Right atrium auricular region (tissue), 2 donors: ENCODE measurements at places on chromosomes 1 and 21.

- no peak overlapping the region for H3K27ac ChIP-seq
- no peaks in the 10 kb centered on the region for H3K27me3 ChIP-seq
- H3K4me1 ChIP-seq = no peaks in the 10 kb centered on the region
- no peak overlapping the region for H3K4me3 ChIP-seq
- peaks cover 65% of the 10 kb centered on the region for H3K36me3 ChIP-seq
Observed at GRCh38 chr1:147292012-147292411, 49.5 kb downstream of the CHD1L start.

- no peaks in the 10 kb centered on the region for H3K27me3 ChIP-seq
- no peak for DNase-seq
- no peaks in the 10 kb centered on the region for H3K36me3 ChIP-seq
Observed at GRCh38 chr1:10490286-10490970, 15.7 kb downstream of the PEX14 start.

DNA sequence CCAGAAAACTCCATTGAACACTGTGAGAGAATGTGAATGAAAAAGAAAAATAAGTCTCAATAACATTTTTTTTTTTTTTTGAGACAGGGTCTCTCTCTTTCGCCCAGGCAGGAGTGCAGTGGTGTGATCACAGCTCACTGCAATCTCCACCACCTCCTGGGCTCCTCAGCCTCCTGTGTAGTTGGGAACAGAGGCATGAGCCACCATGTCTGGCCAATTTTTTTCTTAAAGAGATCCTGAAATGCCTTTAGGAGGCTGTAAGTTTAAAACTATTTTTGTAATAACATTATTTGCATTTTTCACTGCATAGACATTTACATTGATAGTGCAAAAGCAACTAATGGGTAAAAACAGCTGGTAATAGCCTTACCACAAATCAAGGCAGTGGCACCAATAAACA lies 35.3 kb downstream of the GDAP2 start:
- H3K36me3 ChIP-seq = peaks cover 25% of the 10 kb centered on the region
- no peak for DNase-seq
- no peaks in the 10 kb centered on the region for H3K4me1 ChIP-seq
- H3K27ac ChIP-seq = no peak overlapping the region

GRCh38 chr1:55428944-55429931 lies 214.1 kb upstream of the USP24 start:
- H3K4me3 ChIP-seq = no peak overlapping the region
- peak; percentile 87 for DNase-seq
- no peaks in the 10 kb centered on the region for H3K36me3 ChIP-seq
- no peaks in the 10 kb centered on the region for H3K27me3 ChIP-seq
- H3K4me1 ChIP-seq = no peaks in the 10 kb centered on the region

- H3K4me3 ChIP-seq = no peak overlapping the region
- no peaks in the 10 kb centered on the region for H3K36me3 ChIP-seq
- no peak overlapping the region for H3K27ac ChIP-seq
- H3K4me1 ChIP-seq = no peaks in the 10 kb centered on the region
Observed at GRCh38 chr1:207841293-207841692, 69.6 kb downstream of the CD34 start.

DNA sequence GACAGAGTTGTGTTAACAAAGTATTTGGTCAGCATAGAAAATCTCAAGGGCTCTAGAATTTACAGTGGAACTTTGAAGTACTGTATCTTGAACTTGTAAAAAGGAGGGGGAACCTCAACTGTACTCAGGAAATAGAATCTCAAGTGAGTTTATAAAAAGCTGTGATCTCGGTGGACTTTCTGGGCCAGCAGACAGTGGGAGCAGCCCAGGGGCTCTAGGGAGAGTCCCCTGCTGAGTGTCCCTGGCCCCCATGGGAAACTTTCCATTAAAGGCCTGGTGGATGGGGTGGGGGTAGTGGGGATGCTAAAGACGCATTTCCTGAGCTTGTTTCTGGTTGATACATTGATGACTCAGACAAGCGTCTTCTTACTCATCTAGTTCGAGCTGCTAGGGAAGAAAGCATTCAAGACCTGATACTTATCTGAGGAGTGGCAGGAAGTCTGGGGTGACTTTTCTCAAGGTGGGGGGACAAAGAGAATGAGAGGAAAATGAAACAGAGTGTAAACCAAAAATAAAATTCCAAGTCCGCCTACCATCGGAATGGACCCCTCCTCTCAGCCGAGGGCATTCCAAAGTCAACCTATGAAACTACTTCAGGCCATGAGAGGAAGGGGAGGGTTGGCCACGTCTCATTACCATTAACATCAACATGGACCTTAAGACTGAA lies 65.5 kb downstream of the NID1 start:
- no peak overlapping the region for H3K4me3 ChIP-seq

- no peaks in the 10 kb centered on the region for H3K27me3 ChIP-seq
- no peaks in the 10 kb centered on the region for H3K36me3 ChIP-seq
- no peak for DNase-seq
- H3K4me1 ChIP-seq = no peaks in the 10 kb centered on the region
- no peak overlapping the region for H3K27ac ChIP-seq
- no peak overlapping the region for H3K4me3 ChIP-seq
Observed at GRCh38 chr21:17775431-17776126, 43.6 kb downstream of the C21orf91 start.

GRCh38 chr21:29299916-29300806 lies 1.4 kb downstream of the BACH1 start:
- H3K27me3 ChIP-seq = no peaks in the 10 kb centered on the region
- H3K36me3 ChIP-seq = no peaks in the 10 kb centered on the region
- DNase-seq = peak; percentile 77
- peak overlapping the region; percentile 95 for H3K27ac ChIP-seq

DNA sequence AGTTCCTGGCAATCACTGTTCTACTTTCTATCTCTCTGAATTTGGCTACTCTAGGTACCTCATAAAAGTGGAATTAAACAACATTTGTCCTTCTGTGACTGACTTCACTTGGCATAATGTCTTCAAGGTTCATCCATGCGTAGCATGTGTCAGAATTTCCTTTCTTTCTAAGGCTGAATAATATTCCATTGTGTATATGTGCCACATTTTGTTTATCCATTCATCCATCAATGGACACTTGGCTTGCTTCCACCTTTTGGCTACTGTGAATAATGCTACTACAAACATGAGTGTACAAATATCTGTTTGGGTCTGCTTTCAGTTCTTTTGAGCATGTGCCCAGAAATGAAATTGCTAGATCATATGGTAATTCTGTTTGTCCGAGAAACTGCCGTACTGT lies 14.7 kb downstream of the CACHD1 start:
- H3K27me3 ChIP-seq = no peaks in the 10 kb centered on the region
- DNase-seq = no peak
- no peak overlapping the region for H3K27ac ChIP-seq
- no peaks in the 10 kb centered on the region for H3K36me3 ChIP-seq
- H3K4me1 ChIP-seq = no peaks in the 10 kb centered on the region

- no peaks in the 10 kb centered on the region for H3K4me1 ChIP-seq
- H3K36me3 ChIP-seq = no peaks in the 10 kb centered on the region
- no peak overlapping the region for H3K4me3 ChIP-seq
- H3K27ac ChIP-seq = no peak overlapping the region
- DNase-seq = no peak
Observed at GRCh38 chr1:101194746-101195145, 42.1 kb upstream of the S1PR1 start.

- H3K4me3 ChIP-seq = peak overlapping the region; percentile 68
- no peaks in the 10 kb centered on the region for H3K27me3 ChIP-seq
- H3K36me3 ChIP-seq = peaks cover 38% of the 10 kb centered on the region
- H3K4me1 ChIP-seq = no peaks in the 10 kb centered on the region
- H3K27ac ChIP-seq = peak overlapping the region; percentile 40
Observed at GRCh38 chr1:6234502-6235295, 1.1 kb downstream of the ICMT start.

DNA sequence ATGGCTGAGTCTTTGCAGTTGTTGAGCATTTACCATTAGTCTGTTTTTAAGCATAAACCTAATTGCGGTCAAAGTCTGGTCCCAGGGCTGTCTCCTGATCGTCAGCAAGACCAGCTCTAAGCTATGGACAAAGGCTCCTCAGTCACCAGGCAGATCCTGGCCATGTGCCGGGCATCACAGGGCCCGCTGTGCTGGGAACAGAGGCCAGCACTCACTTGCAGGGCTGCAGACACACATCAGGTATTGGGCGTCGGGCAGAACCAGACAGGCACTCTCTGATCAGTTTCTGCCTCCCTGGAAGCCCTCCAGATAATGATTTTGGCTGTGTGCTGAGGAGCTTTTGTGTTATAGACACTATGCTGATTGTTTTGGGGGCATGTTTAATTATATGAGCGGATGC lies 26.6 kb downstream of the TMEM51 start:
- no peak overlapping the region for H3K27ac ChIP-seq
- no peaks in the 10 kb centered on the region for H3K36me3 ChIP-seq
- no peak overlapping the region for H3K4me3 ChIP-seq

GRCh38 chr1:173715538-173715844 lies 710 bp downstream of the KLHL20 start:
- H3K36me3 ChIP-seq = peaks cover 4% of the 10 kb centered on the region
- peak overlapping the region; percentile 94 for H3K27ac ChIP-seq
- peak overlapping the region; percentile 86 for H3K4me3 ChIP-seq
- DNase-seq = no peak
- H3K27me3 ChIP-seq = no peaks in the 10 kb centered on the region
- H3K4me1 ChIP-seq = peaks cover 24% of the 10 kb centered on the region

- H3K27ac ChIP-seq = no peak overlapping the region
- H3K4me3 ChIP-seq = no peak overlapping the region
- no peaks in the 10 kb centered on the region for H3K27me3 ChIP-seq
- no peaks in the 10 kb centered on the region for H3K4me1 ChIP-seq
Observed at GRCh38 chr1:239858057-239858456, 233.6 kb upstream of the FMN2 start.

DNA sequence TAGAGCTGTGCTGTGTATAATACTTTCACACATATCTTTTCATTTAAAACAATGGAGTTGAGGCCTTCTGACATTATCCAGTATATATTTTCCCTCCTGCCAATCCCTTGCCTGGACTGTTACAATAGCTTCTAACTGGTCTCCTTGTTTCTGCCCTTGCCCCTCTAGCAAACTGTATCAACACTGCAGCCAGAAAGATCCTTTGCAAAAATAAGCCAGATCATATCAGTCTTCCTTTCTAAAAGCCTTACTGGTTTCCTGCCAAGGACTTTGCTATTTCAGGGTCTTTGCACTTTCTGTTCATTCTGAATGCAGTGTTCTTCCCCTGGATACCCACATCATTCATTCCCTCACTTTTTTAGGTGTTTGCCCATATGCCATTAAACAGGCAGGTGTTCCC lies 370.1 kb downstream of the PTBP2 start:
- no peaks in the 10 kb centered on the region for H3K4me1 ChIP-seq
- H3K36me3 ChIP-seq = no peaks in the 10 kb centered on the region
- H3K27ac ChIP-seq = no peak overlapping the region
- no peaks in the 10 kb centered on the region for H3K27me3 ChIP-seq
- no peak for DNase-seq
- H3K4me3 ChIP-seq = no peak overlapping the region

- H3K4me3 ChIP-seq = peak overlapping the region; percentile 10
- no peaks in the 10 kb centered on the region for H3K27me3 ChIP-seq
- H3K36me3 ChIP-seq = no peaks in the 10 kb centered on the region
- H3K27ac ChIP-seq = no peak overlapping the region
- no peaks in the 10 kb centered on the region for H3K4me1 ChIP-seq
Observed at GRCh38 chr21:38567335-38567969, 69.2 kb upstream of the ERG start.

DNA sequence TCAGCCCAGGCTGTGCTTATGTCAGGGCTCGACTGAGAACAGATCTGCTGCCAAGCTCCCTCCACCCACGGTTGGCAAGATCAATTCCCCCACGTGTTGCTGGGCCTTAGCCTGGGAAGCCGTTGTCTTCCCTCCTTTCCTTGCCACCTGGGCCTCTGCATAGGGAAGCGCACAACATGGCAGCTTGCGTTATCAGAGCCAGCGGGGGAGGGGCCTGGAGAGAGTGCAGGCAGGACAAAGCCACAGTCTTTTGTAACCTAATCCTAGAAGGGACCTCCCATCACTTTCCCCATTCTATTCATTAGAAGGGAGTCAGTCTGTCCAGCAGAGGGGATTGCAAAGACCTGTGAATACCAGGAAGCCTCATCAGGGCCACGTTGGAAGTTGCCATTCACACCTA lies 17.0 kb upstream of the IGSF21 start:
- no peaks in the 10 kb centered on the region for H3K27me3 ChIP-seq
- no peak overlapping the region for H3K27ac ChIP-seq
- no peaks in the 10 kb centered on the region for H3K4me1 ChIP-seq
- DNase-seq = no peak

DNA sequence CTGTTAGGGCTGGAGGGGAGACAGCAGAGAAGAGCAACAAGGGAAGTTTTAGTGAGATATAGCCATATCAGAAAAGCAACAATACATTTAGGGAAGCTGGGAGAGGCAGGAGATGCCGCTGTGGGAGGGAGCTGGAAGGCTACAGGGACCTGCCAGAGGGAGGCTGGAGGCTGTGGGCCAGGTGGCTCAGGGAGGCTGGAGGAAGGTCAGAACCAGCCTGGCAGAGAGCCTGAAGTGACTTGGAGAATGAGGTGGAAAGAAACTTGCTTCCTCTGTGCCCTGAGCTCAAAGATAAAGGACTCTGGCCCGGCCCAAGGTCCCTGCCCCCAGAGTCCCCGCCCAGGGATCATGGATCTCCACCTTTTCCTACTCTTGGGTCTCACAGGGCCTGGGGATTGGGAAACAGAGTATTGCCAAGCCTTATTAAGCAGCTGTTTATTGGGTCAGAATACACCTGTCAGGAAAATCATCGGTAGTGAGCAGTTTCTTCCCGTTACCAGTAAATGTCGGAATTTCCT lies 85.9 kb downstream of the KIF26B start:
- no peaks in the 10 kb centered on the region for H3K4me1 ChIP-seq
- no peak overlapping the region for H3K4me3 ChIP-seq
- no peak for DNase-seq
- H3K27ac ChIP-seq = no peak overlapping the region
- no peaks in the 10 kb centered on the region for H3K27me3 ChIP-seq

- H3K4me3 ChIP-seq = no peak overlapping the region
- no peaks in the 10 kb centered on the region for H3K4me1 ChIP-seq
- H3K27me3 ChIP-seq = no peaks in the 10 kb centered on the region
Observed at GRCh38 chr1:15120251-15120945, 33.1 kb upstream of the TMEM51 start.

GRCh38 chr1:188769936-188770335 lies 1707.7 kb downstream of the BRINP3 start:
- H3K27ac ChIP-seq = no peak overlapping the region
- no peak overlapping the region for H3K4me3 ChIP-seq
- H3K4me1 ChIP-seq = no peaks in the 10 kb centered on the region
- DNase-seq = no peak
- no peaks in the 10 kb centered on the region for H3K27me3 ChIP-seq
- no peaks in the 10 kb centered on the region for H3K36me3 ChIP-seq

DNA sequence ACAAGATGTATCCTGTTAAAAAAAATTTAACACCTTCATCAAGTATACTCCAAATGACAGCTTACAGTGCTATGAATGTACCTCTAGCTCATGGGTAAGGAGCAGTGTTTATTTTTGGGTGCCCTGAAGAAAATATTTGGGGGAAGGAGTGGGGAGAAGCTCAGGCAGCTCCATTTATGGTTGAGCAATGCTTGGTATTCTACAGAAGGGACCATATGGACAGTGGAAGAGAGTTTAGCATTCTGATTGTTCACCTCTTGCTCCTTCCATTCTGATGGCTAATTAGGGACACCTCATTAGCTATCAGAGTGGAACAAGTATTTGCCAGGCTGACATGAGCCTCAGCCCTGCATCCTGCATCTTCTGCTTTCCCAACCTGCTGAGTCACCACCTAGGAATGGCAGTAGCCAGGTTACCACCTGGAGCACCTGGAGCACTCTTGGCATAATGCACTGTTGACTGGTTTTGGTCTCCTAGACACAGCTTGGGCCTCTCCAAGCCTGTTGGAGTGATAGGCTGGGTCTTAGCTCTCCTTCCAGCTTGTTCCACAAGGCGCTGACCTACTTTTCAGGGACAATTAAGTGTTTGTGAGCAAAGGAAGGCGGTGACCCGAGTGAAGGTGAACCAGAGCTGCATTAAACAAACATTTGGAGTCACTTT lies 62.0 kb upstream of the MACF1 start:
- DNase-seq = no peak
- no peaks in the 10 kb centered on the region for H3K36me3 ChIP-seq
- no peaks in the 10 kb centered on the region for H3K4me1 ChIP-seq
- peak overlapping the region; percentile 50 for H3K27ac ChIP-seq
- no peaks in the 10 kb centered on the region for H3K27me3 ChIP-seq
